ENCODE measurements at places on chromosomes 1 and 21.
A peak's percentile ranks its signal among the peaks of the same experiment; 100 is the strongest.

- no peak for DNase-seq
Measured at GRCh38 chr21:26842974-26843932, 2.0 kb downstream of the ADAMTS1 start.

DNA sequence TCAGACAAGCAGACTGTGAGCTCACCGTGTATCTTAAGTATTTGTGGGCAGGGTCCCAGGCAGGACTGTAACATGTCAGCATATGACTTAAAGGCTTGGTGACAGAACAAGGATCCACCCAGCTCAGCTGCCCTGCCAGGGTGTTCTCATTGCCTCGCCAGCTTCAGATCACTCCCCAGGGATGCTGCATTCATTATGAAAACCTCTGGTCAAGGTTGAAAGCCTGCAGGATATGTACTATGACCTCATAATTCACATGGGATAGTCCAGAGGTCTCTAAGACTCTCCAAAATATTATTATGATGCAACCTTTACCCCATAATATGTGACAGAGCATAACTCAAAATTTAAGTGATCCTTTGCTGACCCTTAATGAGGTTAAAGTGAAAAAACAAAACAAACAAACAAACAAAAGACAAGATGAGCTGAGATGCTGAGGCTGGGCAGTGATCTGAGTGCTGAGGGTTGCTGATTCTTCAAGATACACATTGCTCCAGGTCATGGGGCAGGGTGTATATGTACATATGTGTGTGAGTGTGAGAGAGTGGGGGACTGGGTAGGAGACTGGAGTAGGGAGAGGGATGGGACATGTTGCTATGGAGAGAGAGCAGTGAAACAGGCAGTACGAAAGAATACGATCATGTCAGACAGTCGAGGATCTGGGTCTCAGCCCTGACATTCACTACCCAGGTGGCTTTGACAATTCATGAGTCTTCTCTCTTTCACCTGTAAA, 98.8 kb upstream of the DUSP10 start:
- DNase-seq: peak; percentile 28

GRCh38 chr1:88311265-88311664, 372.8 kb upstream of the PKN2 start:
- no peak for DNase-seq

DNA sequence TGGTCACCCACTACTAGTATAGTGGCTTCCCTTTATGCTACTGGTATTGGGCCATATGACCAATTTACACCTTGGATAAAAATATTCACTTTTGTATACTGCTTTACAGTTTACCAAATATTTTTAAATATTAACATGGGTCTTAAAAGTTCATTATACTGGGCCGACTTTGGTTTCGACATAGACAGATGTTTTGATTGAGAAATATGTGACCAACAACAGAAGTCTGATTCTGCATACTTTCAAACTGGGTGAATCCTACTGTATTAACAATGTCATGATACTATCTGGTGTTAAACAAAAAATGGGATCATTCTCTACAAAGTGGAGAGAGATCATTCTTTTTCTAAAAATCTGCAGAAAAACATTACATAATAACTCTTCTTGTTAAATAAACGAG, 134.8 kb downstream of the AKT3 start:
- DNase-seq: no peak

- DNase-seq: no peak
Measured at GRCh38 chr1:85629532-85629920, 49.0 kb downstream of the CCN1 start.

DNA sequence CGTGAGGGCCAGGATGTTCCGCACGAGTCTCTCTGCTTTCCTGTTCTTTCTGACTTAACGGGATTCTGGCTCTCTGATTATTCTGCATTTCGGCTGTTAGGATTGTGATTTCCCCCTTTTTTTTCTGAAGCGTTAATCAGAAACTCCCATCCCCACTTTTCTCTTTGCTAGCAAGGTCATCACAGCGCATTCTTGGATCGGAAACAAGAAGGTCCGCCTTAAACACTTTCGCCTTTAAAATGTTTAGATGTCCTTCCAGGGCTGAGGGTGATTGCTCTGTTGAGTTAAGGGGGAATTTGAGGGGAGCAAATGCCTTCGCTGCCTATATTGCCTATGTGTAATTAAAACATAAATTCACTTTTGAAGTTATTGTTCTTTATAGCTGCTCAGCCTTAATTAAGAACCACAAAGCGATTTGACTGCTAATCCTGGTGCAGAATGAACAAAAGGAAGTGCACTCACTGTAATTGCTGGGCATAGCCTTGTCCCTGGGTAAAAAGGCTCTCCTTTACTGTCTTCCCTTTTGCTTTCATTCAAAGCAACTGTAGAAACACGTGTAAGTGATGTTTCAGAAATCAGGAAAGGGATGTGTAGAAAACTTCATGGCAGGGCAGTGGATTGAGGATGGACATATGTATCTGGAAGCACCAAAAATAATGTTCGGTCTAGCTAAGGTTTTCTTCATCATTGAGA, 1.2 kb downstream of the LAMC1 start:
- DNase-seq: no peak

GRCh38 chr1:209342441-209343175, 240.9 kb upstream of the CAMK1G start:
- no peak for DNase-seq

DNA sequence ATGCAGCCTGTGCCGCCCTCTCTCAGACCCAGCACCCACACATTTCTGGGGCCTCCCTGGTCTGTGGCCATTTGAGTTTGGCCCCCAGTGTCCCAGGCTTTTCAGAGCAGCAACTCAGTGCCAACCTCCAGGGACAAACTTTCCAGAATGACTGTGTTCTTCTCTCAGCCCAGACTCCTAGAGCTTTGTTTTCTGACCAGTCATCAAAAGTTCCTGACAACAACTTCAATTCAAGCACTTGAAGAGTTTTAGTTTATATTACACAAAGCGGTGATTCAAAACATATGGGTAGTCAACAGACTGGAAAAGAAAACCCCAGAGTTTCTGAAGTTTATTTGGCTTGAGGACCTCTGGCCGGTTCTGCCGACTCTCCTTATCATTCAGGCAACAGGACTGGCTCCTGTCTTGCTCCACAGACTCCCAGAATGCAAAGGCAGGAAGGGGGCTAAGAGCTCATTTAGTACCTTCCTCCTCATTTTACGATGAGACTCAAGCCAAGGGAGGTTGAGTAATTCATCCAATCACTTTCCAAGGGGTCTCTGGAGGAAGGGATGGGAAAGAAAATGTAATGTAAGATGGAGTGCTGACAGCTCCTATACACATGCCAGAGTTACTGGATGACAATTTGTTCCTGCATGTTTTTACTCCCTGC, 27.0 kb upstream of the TIAM1 start:
- DNase-seq: no peak

GRCh38 chr1:63524201-63524600, 876 bp downstream of the EFCAB7 start:
- no peak for DNase-seq

- no peak for DNase-seq
Measured at GRCh38 chr1:55654171-55654570, 439.0 kb upstream of the USP24 start.

DNA sequence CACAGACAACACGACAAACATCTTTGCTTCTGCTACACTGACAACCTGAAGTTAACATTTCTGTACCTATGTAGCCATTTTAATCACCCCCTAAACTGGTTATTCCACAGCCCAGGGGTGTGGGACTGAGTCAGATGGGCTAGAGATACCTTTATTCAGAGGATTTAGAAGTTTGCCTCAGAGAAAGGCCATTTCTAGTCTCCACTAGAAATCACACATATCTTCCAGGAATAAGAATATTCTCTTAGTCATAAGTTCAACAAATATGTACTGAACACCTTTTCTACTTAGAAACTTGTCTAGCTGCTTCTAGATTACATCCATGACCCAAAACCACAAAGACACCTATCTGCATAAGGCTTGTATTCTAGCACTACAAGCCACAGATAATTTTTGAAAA, 38.8 kb downstream of the ERG start:
- DNase-seq: no peak

GRCh38 chr1:15523104-15524020, 653 bp downstream of the CASP9 start:
- no peak for DNase-seq

DNA sequence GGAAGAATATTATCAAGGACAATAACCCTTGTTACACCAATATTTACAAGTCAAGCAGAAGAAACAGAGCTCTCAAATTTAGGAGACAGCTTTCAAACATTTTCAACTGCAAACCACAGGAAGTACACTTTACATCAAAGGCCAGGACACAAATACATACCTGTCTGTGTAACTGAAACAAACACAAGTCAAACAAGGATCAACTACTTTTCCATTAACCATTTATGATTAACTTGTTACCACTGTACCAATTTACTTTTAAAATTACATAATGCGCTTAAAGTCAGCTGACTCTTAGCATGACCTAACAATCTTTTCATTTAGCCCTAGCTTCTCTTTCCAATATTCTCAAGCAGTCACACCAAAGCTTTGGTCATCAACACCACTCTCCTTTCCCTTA, 43.5 kb downstream of the TRIM33 start:
- no peak for DNase-seq

DNA sequence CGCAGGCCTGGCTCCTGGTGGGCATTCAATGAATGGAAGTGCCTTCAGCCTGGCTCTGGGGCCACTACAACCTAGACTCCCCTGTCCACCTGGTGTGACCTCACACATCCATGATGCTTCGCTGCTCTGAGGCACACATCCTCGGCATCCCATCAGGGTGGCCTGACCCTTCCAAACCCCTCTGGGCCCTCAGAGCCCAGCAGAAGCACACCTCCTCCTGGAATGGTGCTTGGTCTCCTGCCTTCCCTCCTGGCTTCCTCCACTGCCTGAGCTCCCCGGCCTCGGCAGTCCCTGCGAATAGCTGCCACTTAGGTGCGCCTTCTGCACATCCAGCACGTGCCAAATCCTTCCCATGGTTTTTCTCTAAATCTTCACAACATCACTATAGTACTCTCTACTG, 133.8 kb downstream of the GLIS1 start:
- no peak for DNase-seq

GRCh38 chr1:230215529-230215928, 148.5 kb downstream of the GALNT2 start:
- DNase-seq: no peak

DNA sequence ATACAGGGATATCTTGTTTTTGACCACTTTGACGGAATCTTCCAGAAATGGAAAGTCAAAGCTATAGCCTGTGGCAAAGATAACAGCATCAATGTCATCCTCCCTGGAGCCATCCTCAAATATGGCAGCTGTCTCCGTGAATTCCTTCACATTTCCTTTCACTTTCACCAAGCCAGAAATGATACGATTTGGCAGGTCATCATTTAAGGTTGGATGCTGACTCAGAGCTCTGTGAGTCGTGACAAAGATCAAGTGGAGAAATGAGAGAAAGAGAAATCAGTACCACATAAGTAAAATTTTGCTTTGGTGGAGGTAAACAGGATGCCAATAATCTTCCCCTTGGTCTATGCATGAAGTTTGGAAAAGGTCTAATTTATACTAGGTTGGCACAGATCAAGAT, 23.9 kb downstream of the FMO5 start:
- DNase-seq: no peak

- DNase-seq: peak; percentile 52
Measured at GRCh38 chr1:161725908-161726472, 4.6 kb downstream of the FCRLB start.

GRCh38 chr21:40672602-40673001, 174.4 kb downstream of the DSCAM start:
- DNase-seq: no peak

GRCh38 chr1:14599800-14600199, 1.3 kb downstream of the KAZN start:
- DNase-seq: no peak

DNA sequence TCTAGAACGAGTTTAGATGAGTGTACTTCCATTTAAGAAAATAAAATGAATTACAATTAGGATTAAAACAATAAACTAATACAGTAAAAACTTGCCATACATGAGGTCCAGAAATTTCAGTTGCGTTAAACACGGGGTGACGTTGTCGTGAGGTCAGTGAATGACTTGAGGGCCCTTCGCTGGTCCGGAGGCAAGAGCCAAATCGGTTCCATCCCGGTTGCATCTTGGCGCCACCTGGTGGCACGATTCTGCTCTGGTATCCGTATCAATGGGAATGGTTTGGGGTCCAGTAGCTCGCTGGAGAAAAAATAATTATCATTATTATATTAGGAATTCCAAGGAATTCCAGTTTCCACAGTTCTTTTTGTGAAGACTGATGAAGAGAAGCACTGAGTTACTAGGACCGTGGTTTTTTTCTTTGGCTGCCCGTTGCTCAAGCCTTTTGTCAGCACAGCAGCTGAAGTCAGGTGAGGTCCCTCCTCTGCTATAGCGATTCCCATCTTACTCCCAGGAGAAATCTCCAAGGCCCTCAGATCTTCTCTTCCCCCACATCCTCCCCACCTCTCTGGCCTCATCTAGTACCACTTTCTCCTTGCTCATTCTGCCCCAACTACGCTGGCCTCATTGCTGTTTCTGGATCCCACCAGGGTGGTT, 161.4 kb downstream of the SLC35F3 start:
- peak; percentile 42 for DNase-seq

GRCh38 chr1:81190003-81190402, 610.7 kb upstream of the ADGRL2 start:
- DNase-seq: no peak

- peak; percentile 46 for DNase-seq
Measured at GRCh38 chr21:45140346-45140940, 66.1 kb downstream of the ADARB1 start.

DNA sequence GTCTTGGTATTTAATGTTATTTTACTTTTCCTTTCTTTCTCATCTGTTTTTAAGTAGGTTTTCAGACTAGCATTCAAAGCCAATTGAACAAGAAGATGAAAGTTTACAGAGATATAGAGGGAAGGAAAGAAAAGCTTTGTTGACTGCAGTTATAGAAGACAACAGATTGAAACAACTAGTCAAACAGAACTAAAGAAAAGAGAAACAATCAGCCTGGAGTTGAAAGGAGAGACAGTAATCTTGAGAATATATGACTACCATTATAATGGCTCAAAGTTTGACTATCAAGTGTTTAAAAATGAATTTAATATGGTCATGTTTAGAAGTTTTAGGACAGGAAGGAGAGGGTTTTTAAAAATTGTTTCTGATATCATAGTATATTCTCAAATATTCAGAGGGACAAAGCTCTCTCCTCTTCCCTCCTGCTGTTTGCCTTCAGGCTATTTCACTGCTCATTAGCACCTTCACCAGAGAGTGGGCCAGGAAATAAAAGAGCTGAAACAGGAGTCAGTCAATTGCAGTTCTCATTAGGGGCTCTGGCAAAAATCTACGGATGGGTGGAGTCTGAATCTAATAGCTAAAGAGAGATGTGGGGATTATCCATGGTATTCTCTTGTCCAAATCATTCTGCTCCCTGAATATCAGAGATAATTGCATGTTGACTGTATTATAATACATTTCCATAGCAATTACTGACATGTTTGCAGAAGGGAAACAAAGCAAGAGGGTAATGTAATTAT, 577.8 kb downstream of the BRINP3 start:
- no peak for DNase-seq

GRCh38 chr1:211478376-211478775, 13.6 kb downstream of the RD3 start:
- no peak for DNase-seq

DNA sequence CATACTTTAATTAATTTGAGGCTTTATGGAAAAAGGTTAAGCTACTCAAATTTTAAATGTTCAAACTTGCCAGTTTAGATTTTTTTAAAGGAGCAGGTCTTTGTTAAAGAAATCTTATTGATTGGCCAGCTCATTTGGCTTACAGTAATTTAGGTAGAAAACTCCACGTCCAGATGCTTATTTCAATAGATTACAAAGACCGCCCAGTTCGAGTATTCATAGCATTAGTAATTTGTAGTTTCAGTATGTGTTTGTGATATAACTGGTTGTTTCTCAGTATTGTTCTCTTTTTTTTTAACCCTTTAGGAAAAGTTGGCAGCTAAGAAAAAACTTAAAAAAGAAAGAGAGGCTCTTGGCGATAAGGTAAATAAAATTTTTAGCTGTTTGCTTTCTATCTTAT, 1.6 kb downstream of the RPF1 start:
- no peak for DNase-seq
